ENCODE measurements at places on chromosomes 1 and 21. TPM values are rescaled to one million over a fixed set of nuclear protein-coding genes. Genes with fewer than 3 reads are reported as not detected.
A peak's percentile ranks its signal among the peaks of the same experiment; 100 is the strongest.

CRNN gene
- not detected for total RNA-seq

KPRP gene
- not detected for total RNA-seq

ARHGAP30 gene
- total RNA-seq, result not detected

CGN gene
- total RNA-seq, result 0.61 TPM

CLCA4 gene
- not detected for total RNA-seq

GRCh38 chr1:153545067-153546055 lies at the start of gene S100A4:
Gene S100A4, minus strand, starts transcription at chr1:153545806. Its CDS starts 1,012 bp downstream, at chr1:153544794.
- DNase-seq, result peak; percentile 96

DNA sequence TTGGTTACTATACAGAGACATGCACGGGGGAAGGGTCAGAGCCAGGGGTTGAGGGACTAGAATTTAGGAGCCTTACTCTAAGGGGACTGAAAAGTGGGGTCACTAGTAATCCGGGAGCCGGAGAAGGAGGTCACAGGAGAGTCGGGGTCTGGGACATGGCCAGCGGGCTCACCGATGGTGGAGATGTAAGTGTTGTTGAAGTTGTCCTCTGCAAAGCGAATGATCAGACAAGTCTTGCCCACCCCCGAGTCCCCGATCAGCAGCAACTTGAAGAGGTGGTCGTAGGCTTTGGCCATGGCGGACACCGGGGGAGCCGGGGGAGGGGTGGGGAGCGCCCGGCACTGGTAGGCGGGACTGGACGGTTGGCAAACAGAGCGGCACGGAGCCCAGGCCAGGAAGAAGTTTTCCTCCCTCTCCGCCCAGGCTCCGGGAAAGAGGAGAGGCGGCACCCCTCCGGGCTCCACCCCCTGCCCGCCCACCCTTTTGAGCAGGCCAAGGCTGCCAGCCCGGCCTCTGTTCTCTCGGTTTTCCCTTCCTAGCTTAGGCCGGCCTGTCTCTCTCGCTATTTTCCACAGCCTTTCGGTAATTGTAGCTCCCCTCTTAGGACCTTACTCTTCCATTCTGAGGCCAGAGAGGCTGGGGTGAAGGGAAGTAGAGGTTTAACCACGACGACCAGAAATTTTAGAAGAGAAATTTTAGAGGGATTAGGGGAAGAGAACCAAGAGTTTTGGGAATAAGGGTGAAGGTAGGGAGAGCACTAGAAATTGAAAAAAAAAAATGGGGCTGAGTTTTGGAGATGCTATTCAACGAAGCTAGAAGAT lies at the start of gene RAB13:
TSS of gene RAB13 (minus strand) at position 399 of the 821 bp plus-strand sequence. CDS start at position 296, 103 bp downstream.
- DNase-seq, result peak; percentile 74

DNA sequence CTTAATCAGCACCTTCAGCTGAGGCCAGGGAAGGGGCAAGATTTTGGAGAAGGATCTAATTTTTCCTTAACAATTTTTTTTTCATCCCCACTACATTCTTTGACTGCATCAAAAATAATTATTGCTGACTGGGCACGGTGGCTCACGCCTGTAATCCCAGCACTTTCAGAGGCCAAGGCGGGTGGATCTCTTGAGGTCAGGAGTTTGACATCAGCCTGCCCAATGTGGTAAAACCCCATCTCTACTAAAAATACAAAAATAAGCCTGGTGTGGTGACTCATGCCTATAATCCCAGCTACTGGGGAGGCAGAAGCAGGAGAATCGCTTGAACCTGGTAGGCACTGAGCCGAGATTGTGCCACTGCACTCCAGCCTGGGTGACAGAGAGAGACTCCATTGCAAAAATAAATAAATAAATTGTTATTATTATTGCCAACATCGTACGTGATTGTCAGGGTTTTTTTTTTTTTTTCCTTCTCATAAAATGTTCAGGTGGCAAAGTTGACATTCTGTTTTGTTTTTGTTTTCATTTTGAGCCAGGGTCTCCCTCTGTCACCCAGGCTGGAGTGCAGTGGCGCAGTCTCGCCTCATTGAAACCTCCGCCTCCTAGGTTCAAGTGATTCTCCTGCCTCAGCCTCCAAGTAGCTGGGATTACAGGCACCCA lies 37.3 kb upstream of the MORC3 start:
- no peak for DNase-seq
